ENCODE measurements at places on chromosomes 2 and 18.
A peak's percentile ranks its signal among the peaks of the same experiment; 100 is the strongest.

GRCh38 chr2:235366390-235366789 lies 127.5 kb upstream of the AGAP1 start:
- DNase-seq, result no peak

DNA sequence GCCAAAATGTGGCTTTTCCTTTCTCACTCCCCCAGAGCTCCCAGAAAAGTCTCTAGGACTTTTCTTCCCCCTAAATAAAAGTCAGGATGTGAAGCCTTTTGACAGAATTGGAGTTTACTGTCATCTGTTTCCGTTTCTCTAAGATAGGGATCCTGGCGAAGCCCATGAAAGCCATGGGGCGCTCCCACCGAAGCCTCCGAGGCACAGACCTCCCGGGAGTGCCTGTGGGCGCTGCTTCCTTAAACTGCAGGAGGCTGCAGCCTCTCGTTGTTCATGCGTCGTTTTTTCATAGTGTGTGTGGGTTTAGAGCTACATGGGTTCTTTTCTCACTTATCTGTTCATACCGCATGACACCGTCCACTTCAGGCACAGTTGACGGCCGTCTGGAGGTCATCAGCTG lies 56.8 kb downstream of the ASAP2 start:
- DNase-seq, result no peak

- DNase-seq, result no peak
Observed at GRCh38 chr18:79123948-79124347, 54.8 kb downstream of the ATP9B start.

GRCh38 chr2:216202626-216203250 lies 93.6 kb downstream of the XRCC5 start:
- no peak for DNase-seq

GRCh38 chr2:102168026-102168771 lies 18.6 kb upstream of the IL1RL2 start:
- DNase-seq, result no peak

GRCh38 chr2:218438596-218438995 lies 19.7 kb downstream of the VIL1 start:
- no peak for DNase-seq

DNA sequence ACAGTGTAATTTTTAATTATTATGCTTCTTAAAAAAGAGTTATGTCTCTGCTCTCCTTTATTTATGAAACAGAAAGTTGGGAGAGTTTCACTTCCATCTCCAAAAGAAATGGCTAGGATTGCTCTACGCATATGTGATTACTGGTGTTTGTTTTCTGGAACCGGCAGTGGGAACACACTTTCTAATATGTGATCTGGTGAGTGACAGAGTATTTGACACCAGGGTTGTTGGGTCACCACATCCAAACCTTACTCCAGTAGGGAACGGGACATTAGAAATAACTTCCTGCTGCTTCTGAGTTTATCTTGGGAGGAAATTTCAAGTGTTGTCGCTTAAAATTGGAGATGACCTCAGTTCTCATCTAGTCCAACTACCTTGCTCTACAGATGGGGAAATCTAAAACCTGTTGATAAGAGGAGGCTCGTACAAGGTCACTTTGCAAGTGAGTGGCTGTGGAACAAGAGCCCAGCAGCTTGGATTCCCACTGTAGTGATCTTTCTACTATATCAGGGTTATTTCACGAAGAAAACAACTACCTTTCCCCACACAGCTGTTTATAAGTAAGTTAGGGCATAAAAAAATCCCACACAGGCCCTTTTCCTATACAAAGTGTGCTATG lies 108.5 kb downstream of the TTC32 start:
- no peak for DNase-seq

GRCh38 chr18:78031589-78031988 lies 781.9 kb downstream of the GALR1 start:
- DNase-seq, result no peak

DNA sequence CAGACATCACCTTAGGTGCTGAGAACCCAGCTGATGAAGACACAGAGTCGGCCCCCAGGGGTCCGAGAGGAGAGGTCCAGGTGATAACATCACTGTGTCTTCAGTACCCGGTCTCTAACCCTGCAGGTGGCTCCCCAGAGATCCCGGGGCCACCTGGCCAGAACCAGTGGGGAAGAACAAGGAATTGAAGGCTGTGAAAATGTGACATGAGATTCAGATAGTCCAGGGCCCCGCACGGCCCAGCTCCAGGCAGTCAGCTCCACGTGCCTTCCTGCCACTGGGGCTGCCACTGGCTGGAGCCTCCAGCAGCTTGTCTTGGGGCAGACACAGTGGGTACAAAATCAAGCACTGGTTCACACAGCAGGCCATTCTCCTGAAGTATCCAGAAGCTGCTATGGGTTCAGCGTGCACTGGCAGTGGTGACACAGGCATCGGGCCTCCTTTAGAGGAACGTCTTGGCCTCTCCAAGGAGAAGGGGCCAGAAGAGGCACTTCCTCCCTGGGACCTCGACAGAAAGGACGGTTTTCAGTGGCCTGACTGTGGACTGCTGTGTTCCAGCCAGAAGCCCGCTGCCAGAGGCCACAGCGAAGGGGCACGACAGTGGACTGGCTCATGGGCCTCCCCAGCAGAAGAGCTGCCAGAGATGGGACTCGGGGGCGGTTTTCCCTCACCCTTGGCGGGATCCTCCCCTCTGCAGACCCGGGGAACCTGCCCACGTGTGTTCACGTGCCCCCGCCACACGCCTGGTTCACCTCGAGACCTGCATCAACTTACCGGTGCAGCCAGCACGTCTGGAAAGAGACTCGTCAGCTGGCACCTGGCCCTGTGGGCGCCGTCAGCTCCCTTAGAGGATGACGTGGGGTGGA lies 150.4 kb downstream of the HDAC4 start:
- no peak for DNase-seq

- DNase-seq, result no peak
Observed at GRCh38 chr2:42390401-42390969, 29.5 kb upstream of the COX7A2L start.

- DNase-seq, result no peak
Observed at GRCh38 chr2:154912215-154912614, 213.7 kb downstream of the KCNJ3 start.

- no peak for DNase-seq
Observed at GRCh38 chr2:191786694-191787093, 60.2 kb downstream of the CAVIN2 start.

DNA sequence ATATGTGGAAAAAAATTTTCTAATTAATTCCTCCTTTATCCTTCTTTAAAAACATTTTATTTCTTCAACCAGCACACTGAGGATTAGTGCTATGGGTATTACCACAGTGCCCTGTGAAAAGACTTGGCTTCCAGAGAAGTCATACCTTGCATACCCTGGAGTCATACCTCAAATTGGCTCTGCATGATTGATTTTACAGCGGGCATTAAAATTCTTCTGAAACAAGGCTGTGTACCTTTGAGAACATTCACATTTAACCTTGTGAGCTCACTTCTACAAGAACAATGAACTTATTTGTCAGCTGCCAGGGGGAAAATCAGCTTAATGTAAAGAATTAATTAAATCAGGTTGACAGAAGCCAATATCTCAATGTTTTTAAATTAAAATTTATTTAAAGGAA lies 44.6 kb downstream of the SLC35F5 start:
- no peak for DNase-seq

GRCh38 chr2:192775011-192775410 lies 580.3 kb upstream of the TMEFF2 start:
- DNase-seq, result no peak

- no peak for DNase-seq
Observed at GRCh38 chr18:8241731-8242130, 367.5 kb upstream of the RAB12 start.

- DNase-seq, result peak; percentile 15
Observed at GRCh38 chr2:13193900-13194299, 477.2 kb downstream of the TRIB2 start.

GRCh38 chr2:239950144-239951128 lies 74.7 kb downstream of the NDUFA10 start:
- DNase-seq, result no peak

GRCh38 chr2:168521053-168521741 lies 65.1 kb downstream of the CERS6 start:
- DNase-seq, result no peak

DNA sequence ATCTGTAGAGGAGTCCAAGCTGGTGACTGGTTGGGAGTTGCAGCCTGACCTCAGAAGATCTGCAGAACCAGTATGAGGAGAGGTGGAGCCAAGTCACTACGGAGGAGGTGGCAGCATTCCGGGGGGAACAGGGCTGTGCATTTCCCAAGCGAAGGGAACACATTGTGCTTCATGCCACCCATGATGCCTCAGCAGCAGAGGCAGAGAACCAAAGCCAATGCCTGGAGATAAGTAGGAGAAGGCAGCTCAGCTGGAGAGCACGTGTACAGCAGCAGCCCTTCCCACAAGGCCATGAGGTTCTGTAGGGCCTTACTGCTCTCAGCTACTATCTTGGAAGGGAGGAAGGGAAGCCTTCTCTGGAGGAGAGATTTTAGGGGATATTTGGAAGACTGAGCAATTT lies 67.2 kb upstream of the LRPPRC start:
- DNase-seq, result no peak

Data from NCI-H187 treated with DMSO at 0.1 percent for 48 hours (cell line).